H1 (cell line): ENCODE measurements at places on chromosomes 11 and 22.

DNA sequence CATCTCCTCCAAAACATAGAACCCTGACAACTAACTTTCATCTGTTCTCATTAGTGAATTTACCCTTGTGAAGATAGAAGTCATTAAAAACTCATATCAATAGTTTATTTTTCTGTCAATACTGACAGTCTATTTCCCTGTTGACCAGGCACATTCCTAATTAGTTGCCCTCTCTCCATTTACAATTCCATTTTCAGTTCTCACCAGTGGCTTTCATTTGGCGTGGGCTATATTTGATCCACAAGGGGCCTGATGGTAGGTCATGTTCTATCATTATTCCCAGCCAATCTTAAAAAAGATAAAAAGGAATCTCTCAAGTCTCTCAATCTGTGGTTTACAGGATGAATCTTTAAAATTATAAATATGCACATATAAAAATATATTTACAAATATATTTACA lies 3.9 kb upstream of the AKIP1 start:
- peaks cover 4% of the 10 kb centered on the region; the same call in 1 of the 2 replicates for H3K27me3 ChIP-seq
- H3K4me1 ChIP-seq = peaks cover 5% of the 10 kb centered on the region
- no peaks in the 10 kb centered on the region for H3K36me3 ChIP-seq
- H3K27ac ChIP-seq = no peak overlapping the region

GRCh38 chr22:27650572-27650971 lies 151.0 kb downstream of the MN1 start:
- no peak overlapping the region for H3K27ac ChIP-seq
- H3K4me3 ChIP-seq = no peak overlapping the region
- no peaks in the 10 kb centered on the region for H3K36me3 ChIP-seq
- DNase-seq = no peak
- H3K4me1 ChIP-seq = no peaks in the 10 kb centered on the region
- H3K27me3 ChIP-seq = peaks cover 5% of the 10 kb centered on the region; the same call in 1 of the 2 replicates

- H3K36me3 ChIP-seq = no peaks in the 10 kb centered on the region
- H3K4me3 ChIP-seq = peak overlapping the region; percentile 83
- peaks cover 31% of the 10 kb centered on the region for H3K27me3 ChIP-seq
These were observed 1.5 kb downstream of the GALNT18 start for GRCh38 chr11:11620173-11620920.

DNA sequence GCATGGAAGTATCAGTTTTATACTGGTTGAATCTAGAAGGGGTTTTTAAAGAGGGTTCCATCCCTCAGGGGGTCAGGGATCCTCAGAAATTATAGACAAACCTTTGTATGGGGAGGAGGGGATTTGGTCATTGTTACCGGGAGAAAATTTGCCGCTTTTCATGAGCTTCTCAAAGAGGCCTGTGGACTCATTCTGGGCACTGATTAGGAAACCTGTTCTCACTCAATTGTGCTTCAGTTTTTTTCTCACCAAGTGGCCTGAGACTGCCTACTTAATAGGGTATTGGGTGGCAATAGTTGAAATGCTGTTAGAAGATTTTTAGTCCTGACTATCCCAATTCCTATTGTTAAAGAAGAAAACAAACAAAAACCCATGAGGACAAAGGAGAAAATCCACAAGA lies 14.0 kb downstream of the MPEG1 start:
- no peaks in the 10 kb centered on the region for H3K27me3 ChIP-seq
- H3K4me1 ChIP-seq = no peaks in the 10 kb centered on the region; the same call in 1 of the 2 replicates
- H3K36me3 ChIP-seq = peaks cover 26% of the 10 kb centered on the region

GRCh38 chr11:31022080-31022479 lies 347.5 kb downstream of the DCDC1 start:
- no peaks in the 10 kb centered on the region for H3K27me3 ChIP-seq
- no peaks in the 10 kb centered on the region for H3K4me1 ChIP-seq
- no peak for DNase-seq
- H3K36me3 ChIP-seq = no peaks in the 10 kb centered on the region
- no peak overlapping the region for H3K27ac ChIP-seq
- H3K4me3 ChIP-seq = no peak overlapping the region

DNA sequence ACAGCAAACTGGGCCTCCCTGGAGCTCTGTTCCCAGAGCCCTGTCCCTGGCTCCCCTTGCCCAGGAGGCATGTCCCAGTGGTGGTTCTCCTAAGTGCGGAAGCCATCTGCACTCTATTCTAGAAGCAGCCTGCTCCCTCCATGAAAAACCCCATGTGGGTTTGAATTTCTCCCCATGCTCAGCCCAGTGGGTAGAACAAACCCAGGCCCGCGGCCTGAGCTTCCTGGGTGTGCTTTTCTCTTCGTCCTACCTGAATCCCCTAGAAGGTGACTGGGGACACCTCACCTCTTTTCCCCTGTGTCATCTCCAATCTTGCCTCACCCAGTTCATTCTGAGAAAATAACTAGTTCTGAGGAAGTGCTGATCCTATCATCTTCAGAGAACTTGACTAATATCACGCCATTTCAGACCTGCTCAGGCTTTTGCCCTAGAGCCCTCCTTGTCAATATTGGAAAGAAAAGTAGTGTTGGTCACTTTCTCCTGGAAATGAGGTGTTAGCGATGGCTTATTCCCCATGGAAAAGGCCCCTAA lies 15.9 kb downstream of the IL10RA start:
- DNase-seq = no peak
- no peak overlapping the region for H3K27ac ChIP-seq
- no peak overlapping the region for H3K4me3 ChIP-seq
- peaks cover 2% of the 10 kb centered on the region; the same call in 1 of the 2 replicates for H3K27me3 ChIP-seq
- no peaks in the 10 kb centered on the region; the same call in 1 of the 2 replicates for H3K4me1 ChIP-seq

- H3K36me3 ChIP-seq = peaks cover 32% of the 10 kb centered on the region; the same call in 1 of the 2 replicates
- no peak overlapping the region for H3K4me3 ChIP-seq
- no peaks in the 10 kb centered on the region for H3K27me3 ChIP-seq
- no peak overlapping the region for H3K27ac ChIP-seq
- peaks cover 19% of the 10 kb centered on the region for H3K4me1 ChIP-seq
These were observed 28.5 kb upstream of the CCDC34 start for GRCh38 chr11:27391331-27392015.

GRCh38 chr22:39634530-39635405 lies 64.2 kb downstream of the CACNA1I start:
- no peaks in the 10 kb centered on the region for H3K27me3 ChIP-seq
- no peak overlapping the region for H3K27ac ChIP-seq
- H3K4me1 ChIP-seq = no peaks in the 10 kb centered on the region

DNA sequence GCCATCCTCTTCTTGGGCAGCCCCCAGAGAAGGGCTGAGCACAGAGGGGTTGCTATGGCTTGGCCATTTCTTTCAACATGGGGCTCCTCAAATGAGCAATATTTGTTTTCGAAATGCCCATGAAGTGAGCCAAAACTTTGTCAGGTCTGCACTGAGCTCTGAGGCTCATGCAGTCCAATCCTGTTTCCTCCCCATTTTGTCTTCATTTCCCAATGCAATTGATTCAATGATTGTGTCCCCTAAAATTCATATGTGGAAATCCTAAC lies 60.6 kb upstream of the CD44 start:
- H3K27me3 ChIP-seq = no peaks in the 10 kb centered on the region
- H3K36me3 ChIP-seq = no peaks in the 10 kb centered on the region
- no peak overlapping the region for H3K4me3 ChIP-seq
- H3K4me1 ChIP-seq = 0 out of 2 replicates have a peak, but pooled peaks cover under 1% of the 10 kb centered on the region
- H3K27ac ChIP-seq = no peak overlapping the region

- H3K27ac ChIP-seq = no peak overlapping the region
- DNase-seq = no peak
- no peaks in the 10 kb centered on the region for H3K36me3 ChIP-seq
- peaks cover 96% of the 10 kb centered on the region for H3K27me3 ChIP-seq
- H3K4me1 ChIP-seq = no peaks in the 10 kb centered on the region
- H3K4me3 ChIP-seq = no peak overlapping the region
These were observed 63.8 kb upstream of the VPREB1 start for GRCh38 chr22:22180738-22181285.

DNA sequence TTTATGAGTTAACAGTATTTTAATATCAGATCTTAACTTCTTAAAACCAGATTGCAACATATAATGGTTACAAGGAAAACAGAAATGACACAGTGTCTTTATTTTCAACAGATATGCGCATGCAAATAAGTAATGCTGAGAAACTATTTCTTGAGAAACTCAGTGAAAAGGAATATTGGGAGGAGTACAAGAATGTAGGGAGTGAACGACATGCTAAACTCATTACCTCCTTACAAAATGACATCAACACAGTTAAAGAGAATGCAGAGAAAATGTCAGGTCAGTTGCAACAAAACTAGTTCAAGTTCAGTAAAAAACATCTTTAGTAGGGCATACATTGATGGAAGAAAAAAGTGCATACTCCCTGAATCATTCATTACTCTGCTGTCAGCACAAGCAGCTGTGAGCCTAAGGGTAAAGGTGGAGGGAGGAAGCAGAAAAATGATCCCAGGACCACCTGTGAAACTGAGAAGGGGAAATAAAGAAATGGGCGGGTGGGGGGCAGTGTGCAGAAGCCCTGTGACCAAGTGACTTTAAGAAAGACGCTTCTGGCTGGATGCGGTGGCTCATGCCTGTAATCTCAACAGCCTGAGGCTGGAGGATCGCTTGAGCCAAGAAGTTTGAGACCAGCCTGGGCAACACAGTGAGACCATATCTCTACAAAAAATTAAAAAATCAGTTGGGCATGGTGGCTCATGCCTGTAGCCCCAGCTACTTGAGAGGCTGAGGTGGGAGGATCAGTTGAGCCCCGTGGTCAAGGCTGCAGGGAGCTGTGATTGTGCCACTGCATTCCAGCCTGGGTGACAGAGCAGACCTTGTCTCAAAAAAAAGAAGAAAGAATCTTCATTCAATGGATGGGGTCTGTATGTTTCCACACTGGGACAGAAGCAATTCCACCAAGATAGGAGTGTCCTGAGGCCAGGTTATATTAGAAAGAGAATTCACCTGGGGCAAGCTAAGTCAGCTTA lies 31.2 kb downstream of the CCDC83 start:
- no peak for DNase-seq
- no peaks in the 10 kb centered on the region for H3K4me1 ChIP-seq
- no peaks in the 10 kb centered on the region for H3K27me3 ChIP-seq
- H3K4me3 ChIP-seq = no peak overlapping the region
- H3K27ac ChIP-seq = no peak overlapping the region
- no peaks in the 10 kb centered on the region for H3K36me3 ChIP-seq

GRCh38 chr22:38142606-38143005 lies 32.1 kb upstream of the BAIAP2L2 start:
- no peaks in the 10 kb centered on the region for H3K27me3 ChIP-seq
- H3K36me3 ChIP-seq = no peaks in the 10 kb centered on the region
- peaks cover 3% of the 10 kb centered on the region; the same call in 1 of the 2 replicates for H3K4me1 ChIP-seq

GRCh38 chr11:114110952-114111947 lies 51.7 kb downstream of the ZBTB16 start:
- no peak overlapping the region for H3K4me3 ChIP-seq
- H3K4me1 ChIP-seq = no peaks in the 10 kb centered on the region
- DNase-seq = no peak
- no peaks in the 10 kb centered on the region for H3K27me3 ChIP-seq
- no peaks in the 10 kb centered on the region for H3K36me3 ChIP-seq
- no peak overlapping the region for H3K27ac ChIP-seq

DNA sequence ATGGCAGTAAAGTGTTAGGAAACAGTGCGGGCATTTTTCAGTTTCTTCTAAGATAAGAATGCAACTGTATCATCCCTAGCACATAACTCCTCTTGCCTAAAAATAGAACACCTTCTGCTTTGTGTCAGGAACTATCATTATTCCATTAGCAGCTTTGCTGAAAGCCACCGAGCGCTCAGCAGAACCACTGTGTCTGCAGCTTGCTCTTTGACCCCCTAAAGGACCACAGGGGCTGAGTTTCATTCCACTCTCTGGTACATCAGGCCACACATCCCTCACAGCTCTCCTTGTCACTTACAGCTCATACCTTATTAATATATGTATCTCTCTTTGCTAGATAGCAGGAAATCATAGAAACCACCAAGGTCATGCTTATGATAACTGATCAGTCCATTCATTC lies 360.2 kb downstream of the KCNA4 start:
- H3K27ac ChIP-seq = no peak overlapping the region
- H3K4me3 ChIP-seq = no peak overlapping the region
- H3K4me1 ChIP-seq = no peaks in the 10 kb centered on the region
- H3K27me3 ChIP-seq = no peaks in the 10 kb centered on the region

- H3K27me3 ChIP-seq = no peaks in the 10 kb centered on the region
- H3K4me1 ChIP-seq = peaks cover 3% of the 10 kb centered on the region; the same call in 1 of the 2 replicates
- no peak overlapping the region for H3K4me3 ChIP-seq
- H3K36me3 ChIP-seq = no peaks in the 10 kb centered on the region
- DNase-seq = peak; percentile 78
These were observed 178.6 kb downstream of the MIAT start for GRCh38 chr22:26835929-26836528.

GRCh38 chr11:103210543-103210942 lies 101.3 kb downstream of the DYNC2H1 start:
- no peaks in the 10 kb centered on the region for H3K4me1 ChIP-seq
- no peaks in the 10 kb centered on the region; the same call in 1 of the 2 replicates for H3K36me3 ChIP-seq
- H3K4me3 ChIP-seq = no peak overlapping the region
- no peak for DNase-seq
- H3K27ac ChIP-seq = no peak overlapping the region

GRCh38 chr22:49968831-49969661 lies 8.5 kb downstream of the PIM3 start:
- no peaks in the 10 kb centered on the region for H3K36me3 ChIP-seq
- no peaks in the 10 kb centered on the region for H3K4me1 ChIP-seq
- peaks cover 33% of the 10 kb centered on the region for H3K27me3 ChIP-seq
- DNase-seq = no peak
- H3K27ac ChIP-seq = no peak overlapping the region

DNA sequence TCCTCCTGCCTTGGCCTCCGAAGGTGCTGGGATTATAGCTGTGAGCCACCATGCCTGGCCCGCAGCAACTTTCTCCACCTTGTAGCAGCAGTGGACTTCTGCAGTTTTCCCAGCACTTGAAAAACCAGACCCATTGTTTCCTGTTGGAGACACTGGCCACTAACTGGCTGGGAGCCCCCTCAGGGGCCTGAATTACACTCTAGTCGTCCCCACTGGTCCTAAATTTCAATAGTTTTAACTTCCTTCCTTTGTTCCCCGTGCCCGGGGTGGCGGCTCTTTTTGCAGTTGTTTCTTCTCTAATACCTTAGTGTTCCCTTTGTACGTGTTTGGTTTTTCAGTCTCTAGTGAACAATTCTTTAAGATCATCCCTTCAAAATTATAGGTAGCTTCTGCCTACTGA lies 2.6 kb upstream of the MRGPRE start:
- no peaks in the 10 kb centered on the region for H3K36me3 ChIP-seq
- DNase-seq = no peak
- no peak overlapping the region for H3K4me3 ChIP-seq
- no peak overlapping the region for H3K27ac ChIP-seq
- no peaks in the 10 kb centered on the region; the same call in 1 of the 2 replicates for H3K27me3 ChIP-seq

- H3K27ac ChIP-seq = no peak overlapping the region
- H3K4me1 ChIP-seq = peaks cover 16% of the 10 kb centered on the region
- no peak for DNase-seq
- H3K4me3 ChIP-seq = no peak overlapping the region
These were observed 111.0 kb downstream of the RBFOX2 start for GRCh38 chr22:35917651-35918050.

DNA sequence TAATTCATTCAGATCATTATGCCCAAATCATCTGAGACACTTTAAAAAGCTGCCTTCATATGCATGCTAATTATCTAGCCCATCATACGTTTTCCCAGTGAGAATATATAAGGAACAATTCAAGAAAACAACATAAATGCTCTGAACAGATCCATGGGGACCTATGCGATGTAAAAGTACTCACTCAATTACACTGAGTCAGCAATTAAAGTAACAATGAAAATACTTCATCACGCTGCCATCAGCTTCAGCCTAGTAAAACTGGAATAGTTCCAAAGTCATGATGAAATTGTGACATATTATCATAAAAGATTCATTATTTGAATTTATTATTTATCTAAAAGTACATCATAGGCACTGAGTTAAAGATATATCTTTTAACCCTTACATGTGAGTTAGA lies 3.7 kb upstream of the OR8K5 start:
- no peak overlapping the region for H3K27ac ChIP-seq
- no peaks in the 10 kb centered on the region for H3K4me1 ChIP-seq
- H3K4me3 ChIP-seq = no peak overlapping the region

- DNase-seq = no peak
- peaks cover 3% of the 10 kb centered on the region for H3K4me1 ChIP-seq
- H3K27ac ChIP-seq = no peak overlapping the region
- no peak overlapping the region for H3K4me3 ChIP-seq
- no peaks in the 10 kb centered on the region for H3K36me3 ChIP-seq
These were observed 6.9 kb downstream of the KMT5B start for GRCh38 chr11:68206211-68206610.
